ENCODE measurements at places on chromosomes 1 and 21.

DNA sequence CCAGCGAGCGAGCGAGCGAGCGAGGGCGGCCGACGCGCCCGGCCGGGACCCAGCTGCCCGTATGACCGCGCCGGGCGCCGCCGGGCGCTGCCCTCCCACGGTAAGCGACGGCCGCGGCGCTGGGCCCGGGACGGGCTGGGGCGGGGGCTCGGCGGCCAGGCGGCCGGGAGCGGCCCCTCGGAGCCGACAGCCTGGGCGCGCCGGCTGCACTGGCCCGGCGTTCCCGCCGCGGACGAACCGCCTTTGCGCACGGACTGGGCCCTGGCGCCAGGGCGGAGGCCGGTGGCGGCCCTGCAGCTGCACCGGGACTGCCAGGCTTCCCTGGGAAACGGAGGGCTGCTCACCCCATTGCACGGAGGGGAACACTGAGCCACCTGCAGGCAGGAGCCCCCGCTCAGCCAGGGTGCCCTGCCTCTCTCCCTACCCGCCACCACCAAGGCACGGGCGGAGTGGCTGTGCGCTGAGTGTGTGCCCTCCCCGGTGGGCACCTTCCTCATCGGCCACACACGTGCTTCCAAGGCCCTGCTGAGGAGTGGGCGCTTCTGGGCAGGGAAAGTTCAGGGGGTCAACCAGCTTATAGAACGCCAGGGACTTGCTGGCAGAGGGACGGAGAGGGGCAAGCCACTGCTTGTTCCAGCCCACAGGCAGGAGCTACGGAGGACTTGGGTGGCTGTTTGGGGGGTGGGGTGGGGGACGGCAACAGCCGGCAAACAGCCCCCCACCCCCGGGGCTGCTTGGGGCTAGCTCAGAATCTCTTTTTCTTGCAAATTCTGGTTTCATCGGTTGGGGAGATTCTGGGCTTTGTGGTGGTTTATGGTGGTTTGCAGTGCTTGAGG lies 532 bp downstream of the CSF1 start:
- DNase-seq = no peak

DNA sequence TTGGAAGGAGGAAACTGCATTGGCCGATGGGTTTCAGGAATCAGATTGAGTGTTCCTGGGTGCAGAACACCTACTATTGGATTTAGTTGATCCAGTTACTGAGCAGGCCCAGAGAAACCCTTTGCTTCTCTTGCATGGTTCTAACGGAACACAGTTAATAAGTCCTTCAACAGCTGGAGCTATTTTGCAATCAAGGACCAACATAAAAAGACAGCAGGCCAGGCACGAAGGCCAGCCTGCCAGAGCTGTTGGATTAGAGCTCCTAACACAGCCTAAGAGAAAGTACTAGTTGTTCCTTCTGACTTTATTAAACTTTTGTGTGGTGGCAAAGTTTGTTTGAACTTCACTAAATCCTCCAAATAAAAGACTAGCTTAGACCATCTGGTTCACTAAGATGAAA lies 148.0 kb upstream of the LMO4 start:
- DNase-seq = no peak

- no peak for DNase-seq
Observed at GRCh38 chr1:196423612-196424011, 184.6 kb downstream of the KCNT2 start.

GRCh38 chr1:217027403-217028080 lies 304.3 kb upstream of the ESRRG start:
- DNase-seq = no peak

GRCh38 chr21:14773777-14774345 lies 227.7 kb upstream of the SAMSN1 start:
- no peak for DNase-seq

DNA sequence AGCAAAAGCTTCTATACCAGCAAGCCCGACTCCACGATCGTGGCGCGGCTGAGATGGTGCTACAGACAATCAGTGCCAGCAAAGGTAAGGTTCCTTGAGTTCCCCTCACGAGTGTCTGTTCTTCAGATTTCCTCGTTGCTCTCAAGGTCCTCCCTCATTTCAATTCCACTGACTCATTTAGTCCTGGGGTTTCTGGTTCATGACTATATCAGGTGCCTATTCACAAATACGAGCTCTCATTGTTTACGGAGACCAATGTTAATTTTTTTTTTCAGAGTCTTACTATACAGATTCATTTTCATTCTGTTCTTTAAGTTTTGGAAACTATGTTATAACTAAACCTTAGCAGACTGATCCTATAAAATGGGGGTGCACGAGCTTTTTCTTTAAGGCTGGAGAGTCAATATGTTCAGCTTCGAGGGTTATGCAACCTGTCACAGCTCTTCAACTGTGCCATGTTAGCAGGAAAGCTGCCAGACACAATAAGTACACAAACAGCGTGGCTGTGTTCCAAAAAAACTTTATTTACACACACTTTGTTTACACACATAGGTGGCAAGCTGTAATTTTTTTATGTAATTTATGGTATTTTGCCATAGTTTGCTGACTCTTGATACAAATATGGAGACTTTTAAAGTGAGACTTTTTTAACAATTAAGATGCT lies 134.3 kb downstream of the ZP4 start:
- no peak for DNase-seq

DNA sequence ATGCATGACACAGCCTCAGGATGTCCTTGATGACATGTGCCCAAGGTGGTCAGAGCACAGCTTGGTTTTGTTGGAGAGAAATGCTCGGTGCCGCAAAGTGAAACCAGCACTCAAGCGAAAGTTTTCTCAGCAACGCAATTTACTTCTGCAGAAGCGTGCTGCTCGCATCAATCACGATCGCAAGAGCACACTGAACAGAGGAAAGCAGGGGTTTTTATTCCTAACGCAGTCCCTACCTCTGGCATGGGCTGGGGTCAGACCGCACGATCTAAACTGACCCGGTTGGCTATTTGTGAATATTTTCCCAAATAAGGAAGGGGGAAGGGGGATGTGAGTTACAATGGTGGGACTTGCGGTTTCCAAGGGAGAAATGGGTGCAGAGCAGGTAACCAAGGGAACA lies 809 bp upstream of the ZNF669 start:
- no peak for DNase-seq

- no peak for DNase-seq
Observed at GRCh38 chr1:94998748-94999147, 71.8 kb upstream of the CNN3 start.

DNA sequence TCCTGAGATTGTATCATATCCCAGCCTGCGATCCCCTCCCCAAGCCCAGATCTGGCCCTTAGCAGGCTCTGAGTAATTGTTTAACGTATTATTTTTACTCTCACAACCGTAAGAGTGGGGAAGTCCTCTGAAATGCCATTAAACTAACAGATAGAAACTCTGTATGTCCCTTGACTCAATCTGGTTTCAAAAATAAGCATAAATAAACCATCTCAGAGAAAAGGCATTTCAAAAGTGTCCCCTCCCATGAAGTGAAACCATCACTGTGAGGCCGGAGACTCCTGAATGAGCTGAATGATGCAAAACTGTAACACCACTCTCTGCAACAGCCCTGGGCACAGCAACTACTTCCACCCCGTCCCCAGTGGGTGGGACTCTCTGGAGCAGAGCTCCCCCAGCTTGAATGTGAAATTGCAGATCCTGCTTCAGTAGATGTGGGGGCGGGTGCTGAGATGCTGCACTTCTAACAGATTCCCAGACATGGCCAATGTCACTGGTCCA lies 104.1 kb downstream of the SYF2 start:
- no peak for DNase-seq

DNA sequence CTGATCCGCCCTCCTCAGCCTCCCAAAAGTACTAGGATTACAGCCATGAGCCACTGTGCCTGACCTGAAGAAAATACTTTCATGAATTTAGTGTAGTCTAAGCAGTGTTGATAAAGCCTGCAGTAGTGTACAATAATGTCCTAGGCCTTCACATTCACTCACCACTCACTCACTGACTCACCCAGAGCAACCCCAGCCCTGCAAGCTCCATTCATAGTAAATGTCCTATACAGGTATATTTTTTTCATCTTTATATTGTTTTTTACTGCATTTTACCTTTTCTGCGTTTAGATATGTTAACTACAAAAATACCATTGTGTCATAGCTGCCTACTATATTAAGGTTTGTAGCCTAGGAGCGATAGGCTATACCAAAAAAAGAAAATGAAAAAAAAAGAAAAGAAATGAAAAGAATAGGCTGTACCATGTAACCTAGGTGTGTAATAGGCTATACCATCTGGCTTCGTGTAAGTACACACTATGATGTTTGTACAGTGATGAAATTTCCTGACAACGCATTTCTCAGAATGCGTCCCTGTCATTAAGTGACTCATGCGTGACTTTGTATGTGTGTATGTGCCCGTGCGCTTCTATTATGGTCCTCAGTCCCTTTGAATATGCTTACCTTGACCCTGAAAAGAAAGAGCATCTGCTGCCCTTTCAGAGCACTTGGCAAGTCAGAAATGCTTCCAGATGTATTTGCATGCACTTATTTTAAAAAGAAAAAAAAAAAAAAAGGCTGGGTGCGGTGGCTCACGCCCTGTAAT lies 9.2 kb upstream of the SLAMF8 start:
- DNase-seq = no peak

DNA sequence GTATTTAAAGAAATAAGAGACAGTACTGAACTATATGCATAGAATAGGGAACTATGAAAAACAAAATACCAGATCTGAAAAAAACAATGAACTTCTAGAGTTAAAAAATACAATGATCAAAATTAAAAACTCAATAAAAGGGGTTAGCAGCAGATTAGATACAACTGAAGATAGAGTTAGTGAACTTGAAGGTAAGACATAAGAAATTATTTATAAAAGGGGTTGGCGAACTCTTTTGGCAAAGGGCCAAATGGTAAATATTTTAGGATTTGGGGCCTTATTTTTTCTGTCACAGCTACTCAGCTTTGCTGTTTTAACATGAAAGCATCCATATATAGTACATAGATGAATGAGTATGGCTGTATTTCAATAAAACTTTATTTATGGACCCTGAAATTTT lies 111.4 kb downstream of the ST3GAL3 start:
- DNase-seq = no peak

DNA sequence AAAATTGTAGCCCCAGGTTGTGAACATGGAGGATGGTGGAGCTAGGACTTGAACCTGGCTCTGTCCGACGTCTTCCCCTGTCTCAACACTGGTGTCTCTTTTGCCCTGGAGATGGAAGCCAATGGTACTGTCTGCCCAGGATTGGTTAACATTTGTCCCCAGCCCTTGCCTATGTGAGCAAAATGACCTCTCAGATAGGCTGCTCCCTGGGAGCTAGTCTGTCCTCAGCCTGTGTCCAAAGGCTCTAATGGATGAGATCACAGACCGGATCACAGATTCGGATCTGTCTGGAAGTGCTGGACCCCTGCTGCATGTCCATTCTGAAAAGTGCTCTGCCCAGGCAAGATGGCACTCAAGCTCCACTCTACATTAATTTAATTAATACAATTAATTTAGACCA lies 394.4 kb upstream of the VAMP3 start:
- DNase-seq = no peak

DNA sequence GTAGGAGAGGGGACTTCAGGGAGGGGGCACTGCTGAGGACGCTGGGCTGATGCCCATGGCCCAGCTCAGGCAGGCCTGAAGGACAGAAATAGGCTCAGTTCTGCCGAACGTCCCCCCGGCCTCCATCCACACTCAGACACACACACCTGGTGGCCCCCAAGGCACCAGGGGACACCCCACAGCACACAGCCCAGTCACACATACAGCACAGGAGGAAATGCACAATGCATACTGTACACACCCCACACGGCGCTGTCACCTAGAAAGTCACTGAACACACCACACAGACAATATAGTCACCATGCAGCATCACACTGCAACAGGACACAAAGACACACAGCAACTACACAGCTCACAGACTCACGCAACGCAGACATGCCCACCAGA lies 562 bp downstream of the SYTL1 start:
- no peak for DNase-seq

- no peak for DNase-seq
Observed at GRCh38 chr21:15706696-15707095, 23.1 kb upstream of the USP25 start.

- DNase-seq = no peak
Observed at GRCh38 chr1:229305392-229305791, 34.5 kb downstream of the RAB4A start.

DNA sequence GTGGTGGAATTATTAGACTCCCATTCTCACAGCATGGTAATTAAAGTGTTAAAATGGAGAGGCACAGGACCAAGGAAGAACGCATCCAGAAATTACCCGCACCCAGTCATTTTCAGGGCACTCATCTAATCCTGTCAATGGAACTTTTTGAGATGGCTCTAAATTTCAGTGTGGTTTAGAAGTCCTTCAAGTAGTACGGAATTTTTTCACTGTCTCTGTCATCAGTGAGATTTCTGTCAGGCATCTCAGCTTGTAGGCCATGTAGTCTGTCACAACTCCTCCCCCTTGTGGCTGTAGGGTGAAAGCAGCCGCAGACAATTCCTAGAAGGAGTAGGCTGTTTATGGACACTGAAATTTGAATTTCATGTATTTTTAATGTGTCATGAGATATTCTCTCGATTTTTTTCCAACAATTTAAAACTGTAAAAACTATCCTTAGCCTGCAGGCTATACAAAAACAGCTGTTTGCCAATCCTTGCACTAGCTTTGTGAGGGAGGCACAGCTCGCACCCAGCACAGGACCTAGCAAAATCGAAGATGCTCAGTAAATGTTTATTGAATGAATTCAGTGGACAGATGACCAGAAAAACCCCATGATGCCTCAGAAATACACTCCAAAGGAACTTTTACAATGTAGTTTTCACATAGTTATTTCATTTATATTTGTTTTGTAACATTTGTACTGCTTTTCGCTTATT lies 6.6 kb upstream of the NUP133 start:
- no peak for DNase-seq

DNA sequence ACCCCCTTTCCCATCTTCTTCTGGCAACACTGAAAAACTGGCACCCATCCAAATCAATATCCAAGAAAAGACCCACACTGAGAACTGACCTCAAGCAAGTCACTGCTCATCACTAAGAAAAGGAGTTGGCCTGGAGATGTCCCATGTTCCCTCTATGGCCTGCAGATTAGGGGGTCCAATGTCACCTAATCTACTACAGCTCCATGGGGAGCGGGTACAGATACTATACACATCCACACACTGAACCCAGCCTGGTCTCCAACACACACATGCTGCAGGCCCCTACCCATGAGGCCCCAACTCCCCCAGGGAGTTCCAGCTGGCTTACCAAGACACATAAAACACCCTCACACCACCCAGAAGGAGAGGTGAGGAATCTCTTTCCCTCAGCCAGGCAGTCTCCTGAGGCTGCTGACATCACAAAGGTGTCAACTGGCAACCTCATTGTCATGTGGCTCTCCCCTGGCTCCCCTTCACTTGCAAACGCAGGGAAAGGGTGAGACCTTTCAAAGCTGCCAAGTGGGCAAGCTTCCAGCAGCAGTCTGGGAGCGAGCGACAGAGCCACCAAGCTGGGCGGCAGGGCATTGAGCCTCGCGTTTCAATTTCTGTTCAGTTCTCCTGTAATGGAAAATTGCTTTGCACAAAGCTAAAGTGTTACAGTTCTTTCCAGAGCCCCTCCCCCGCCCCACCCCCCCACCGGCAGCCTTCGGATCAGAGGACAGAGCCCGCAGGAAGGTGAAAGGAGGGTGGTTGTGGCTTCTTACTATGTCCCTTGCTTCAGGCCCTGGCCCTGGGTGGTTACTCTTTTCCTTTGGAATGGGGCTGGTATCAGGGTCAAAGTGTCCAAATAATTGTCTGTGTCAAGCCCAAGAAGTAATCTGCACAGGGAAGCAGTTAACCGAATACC lies at the start of gene LRRC52:
Gene LRRC52 (plus strand): TSS at position 469 of the 907 bp plus-strand sequence. CDS start 297 bp downstream, at position 766.
- no peak for DNase-seq

GRCh38 chr1:51607681-51608095 lies 9.2 kb upstream of the OSBPL9 start:
- no peak for DNase-seq

GRCh38 chr1:45365051-45365450 lies 24.8 kb upstream of the MUTYH start:
- no peak for DNase-seq

GRCh38 chr1:205719762-205720161 lies 30.2 kb downstream of the NUCKS1 start:
- no peak for DNase-seq
